Sigmoid colon (tissue), 7 donors: ENCODE measurements at places on chromosomes 7 and 10. TPM values are rescaled to one million over a fixed set of nuclear protein-coding genes. Genes with fewer than 3 reads are reported as not detected.

- H3K36me3 ChIP-seq: no peaks in the 10 kb centered on the region
- H3K27ac ChIP-seq: peak within 1 kb of the TSS; percentile 50
- peaks cover 3% of the 10 kb centered on the region for H3K27me3 ChIP-seq
- H3K4me1 ChIP-seq: peaks cover 31% of the 10 kb centered on the region
- H3K4me3 ChIP-seq: peak within 1 kb of the TSS; percentile 67
- peak; percentile 79 for DNase-seq
Observed at GRCh38 chr10:68560186-68560942, at the start of gene TET1. Gene TET1, plus strand, starts transcription at chr10:68560337. Its CDS starts 12,002 bp downstream, at chr10:68572339.

The MRC1 gene
- total RNA-seq: 71.7 TPM

DNA sequence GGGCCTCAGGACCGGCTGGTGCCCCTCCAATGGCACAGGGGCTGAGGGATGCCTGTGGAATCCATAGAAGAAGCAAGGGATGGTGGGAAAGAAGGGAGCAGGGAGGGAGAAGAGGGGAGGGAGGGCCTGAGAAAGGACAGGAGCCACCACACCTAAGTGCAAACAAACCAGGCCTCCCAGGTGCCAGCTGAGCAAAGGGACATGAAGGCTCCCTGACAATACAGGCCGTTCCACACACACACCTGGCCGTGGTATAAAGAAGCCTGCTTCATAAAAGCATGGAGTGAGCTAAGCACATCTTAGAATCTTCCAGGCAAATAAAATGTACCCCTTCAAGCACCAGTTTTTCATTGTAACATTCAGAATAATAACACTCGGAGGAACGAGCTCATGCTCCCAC lies 54.0 kb downstream of the OAT start:
- no peak for DNase-seq
- no peaks in the 10 kb centered on the region for H3K36me3 ChIP-seq
- H3K27me3 ChIP-seq: no peaks in the 10 kb centered on the region
- no peaks in the 10 kb centered on the region for H3K4me1 ChIP-seq

DNA sequence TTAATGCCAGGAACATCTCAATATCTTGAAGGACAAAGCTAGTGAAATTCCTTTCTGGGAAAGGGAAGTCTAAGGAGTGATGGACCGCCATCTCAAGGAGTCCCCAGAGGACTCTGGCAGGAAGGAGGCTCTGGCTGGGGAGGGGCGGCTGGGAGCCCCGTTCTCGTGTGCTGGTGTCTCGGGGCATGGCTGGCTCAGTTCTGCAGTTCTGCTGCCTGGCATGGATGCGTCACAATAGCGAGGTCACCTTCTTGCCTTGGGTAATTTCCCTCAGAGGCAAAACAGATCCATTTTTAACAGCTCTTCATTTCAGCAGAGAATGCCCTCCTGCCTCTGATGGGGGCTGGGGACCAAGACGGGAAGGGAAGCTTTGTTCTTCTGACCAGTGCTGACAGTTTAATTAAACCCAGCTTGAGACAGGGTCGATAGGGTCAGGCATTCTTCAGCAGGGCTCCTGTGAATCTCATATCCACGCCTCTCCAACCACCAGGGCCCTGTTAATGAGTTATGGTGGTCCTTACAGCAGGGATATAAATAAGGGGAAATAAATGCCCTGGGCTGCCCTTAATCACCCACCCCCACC lies 35.7 kb downstream of the SLIT1 start:
- H3K4me3 ChIP-seq: no peak overlapping the region
- no peak overlapping the region for H3K27ac ChIP-seq
- H3K36me3 ChIP-seq: no peaks in the 10 kb centered on the region
- H3K4me1 ChIP-seq: no peaks in the 10 kb centered on the region
- peak; percentile 57 for DNase-seq

The CRYGN gene
- total RNA-seq: not detected

DNA sequence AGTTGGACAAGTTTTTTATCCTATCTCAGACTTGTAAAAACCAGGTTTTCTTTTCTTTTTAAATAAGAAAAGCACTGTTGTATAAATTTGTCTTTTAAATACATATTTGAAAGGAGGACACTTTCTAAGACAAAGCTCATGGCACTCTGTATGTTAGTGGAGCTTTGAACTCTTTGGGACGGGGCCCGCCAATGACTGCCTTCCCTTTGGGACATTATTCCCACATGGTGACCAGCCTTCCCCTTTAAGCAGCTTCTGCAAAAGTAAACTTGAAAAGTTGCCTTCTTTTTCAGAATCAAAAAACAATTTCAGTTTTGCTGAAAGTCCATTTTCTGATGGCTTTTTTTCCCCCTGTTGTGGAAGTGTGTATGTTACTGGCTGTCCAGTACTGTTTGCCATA lies 1.8 kb downstream of the CUX1 start:
- peak; percentile 38 for DNase-seq
- no peaks in the 10 kb centered on the region for H3K36me3 ChIP-seq
- H3K4me3 ChIP-seq: no peak overlapping the region
- H3K4me1 ChIP-seq: peaks cover 32% of the 10 kb centered on the region
- no peaks in the 10 kb centered on the region for H3K27me3 ChIP-seq

DNA sequence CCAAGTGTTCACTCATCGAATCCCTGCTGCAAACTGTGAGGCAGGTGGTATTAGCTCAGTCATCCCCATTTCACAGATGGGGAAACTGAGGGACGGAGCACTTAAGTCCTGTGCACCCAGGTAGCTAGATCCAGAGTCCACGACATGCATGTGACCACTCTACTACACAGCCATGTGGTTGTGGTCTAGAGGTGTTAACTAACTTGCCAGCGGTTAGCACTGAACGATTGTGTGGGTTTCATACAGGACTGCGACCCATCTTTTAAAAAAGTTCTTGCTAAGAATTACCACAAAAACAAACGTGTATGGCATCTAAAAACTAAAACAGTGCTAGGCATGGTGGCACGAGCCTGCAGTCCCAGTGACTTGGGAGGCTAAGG lies 16.1 kb upstream of the ABCC2 start:
- no peaks in the 10 kb centered on the region for H3K27me3 ChIP-seq
- no peak for DNase-seq
- no peaks in the 10 kb centered on the region for H3K36me3 ChIP-seq
- H3K4me1 ChIP-seq: no peaks in the 10 kb centered on the region

The SEMA4G gene
- 0.71 TPM for total RNA-seq

The ANKRD1 gene
- not detected for total RNA-seq

- H3K27ac ChIP-seq: no peak overlapping the region
- DNase-seq: no peak
- peaks cover 100% of the 10 kb centered on the region for H3K27me3 ChIP-seq
- no peaks in the 10 kb centered on the region for H3K36me3 ChIP-seq
Observed at GRCh38 chr10:8042721-8043568, 11.5 kb upstream of the GATA3 start.

The MALRD1 gene
- 0.95 TPM for total RNA-seq

The CRTAC1 gene
- total RNA-seq: 6.4 TPM

GRCh38 chr7:35565927-35566326 lies 129.0 kb downstream of the HERPUD2 start:
- no peak overlapping the region for H3K27ac ChIP-seq
- no peaks in the 10 kb centered on the region for H3K4me1 ChIP-seq
- H3K4me3 ChIP-seq: no peak overlapping the region
- no peaks in the 10 kb centered on the region for H3K27me3 ChIP-seq

The SPDYE5 gene
- not detected for total RNA-seq
